NCI-H2171 (cell line): ENCODE measurements at places on chromosomes 13 and 19.

DNA sequence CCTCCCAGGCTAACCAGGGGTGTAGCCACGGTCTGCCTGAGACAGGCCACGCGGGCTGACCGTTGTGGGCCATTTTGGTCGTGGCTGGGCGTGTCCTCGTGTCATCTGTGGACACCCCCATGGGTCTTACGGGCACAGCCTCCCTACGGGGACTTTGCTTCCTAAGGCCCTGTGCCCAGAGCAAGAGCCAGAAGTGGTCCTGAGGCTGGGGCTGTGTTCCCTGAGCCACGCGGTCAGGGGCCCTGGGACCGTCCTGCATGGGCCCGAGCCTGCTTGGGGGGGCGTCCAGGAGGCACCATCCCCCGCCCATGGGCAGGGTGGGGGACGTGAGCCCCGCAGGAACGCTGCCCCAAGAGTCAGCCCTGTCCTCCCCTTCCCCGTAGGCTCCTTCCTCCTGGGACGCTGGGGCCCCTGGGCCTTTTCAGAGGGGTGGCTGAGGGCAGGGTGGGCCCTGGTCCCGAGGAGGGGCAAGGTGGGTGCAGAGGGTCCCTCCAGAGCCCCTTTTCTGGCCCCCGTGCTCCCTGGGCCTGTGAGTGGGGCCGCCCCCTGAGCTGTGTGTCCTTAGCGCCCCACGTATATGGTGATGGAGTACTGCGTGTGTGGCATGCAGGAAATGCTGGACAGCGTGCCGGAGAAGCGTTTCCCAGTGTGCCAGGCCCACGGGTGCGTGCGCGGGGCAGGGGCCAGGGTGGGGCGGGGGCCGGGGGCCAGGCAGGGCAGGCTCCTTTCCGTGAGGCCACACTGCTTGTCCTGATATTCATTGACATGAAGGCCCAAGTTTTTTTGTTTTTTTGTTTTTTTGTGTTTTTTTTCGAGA is 13.4 kb downstream of the STK11 start:
- no peak for DNase-seq

- no peak for DNase-seq
These were observed 207.0 kb upstream of the ZNF507 start for GRCh38 chr19:32138416-32138815.

DNA sequence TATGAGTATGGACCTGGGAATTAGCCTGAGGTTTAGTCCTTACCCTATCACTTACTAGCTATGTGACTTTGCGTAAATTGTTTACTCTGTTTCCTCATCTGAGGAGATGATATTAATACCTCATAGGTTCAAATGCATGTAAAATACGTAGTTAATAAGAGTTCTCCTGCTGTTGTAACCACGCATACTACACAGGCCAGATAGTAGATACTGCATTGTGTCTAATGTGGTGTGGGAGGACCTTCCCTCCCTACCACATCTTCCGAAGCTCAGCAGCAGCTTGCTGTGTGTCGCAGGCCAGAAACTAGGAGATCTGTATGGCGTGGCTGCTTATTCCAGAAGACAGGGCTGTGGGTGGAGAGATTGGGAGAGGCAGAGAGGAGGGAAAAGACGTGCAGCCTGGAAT is 23.0 kb downstream of the GTF2F2 start:
- DNase-seq: no peak

DNA sequence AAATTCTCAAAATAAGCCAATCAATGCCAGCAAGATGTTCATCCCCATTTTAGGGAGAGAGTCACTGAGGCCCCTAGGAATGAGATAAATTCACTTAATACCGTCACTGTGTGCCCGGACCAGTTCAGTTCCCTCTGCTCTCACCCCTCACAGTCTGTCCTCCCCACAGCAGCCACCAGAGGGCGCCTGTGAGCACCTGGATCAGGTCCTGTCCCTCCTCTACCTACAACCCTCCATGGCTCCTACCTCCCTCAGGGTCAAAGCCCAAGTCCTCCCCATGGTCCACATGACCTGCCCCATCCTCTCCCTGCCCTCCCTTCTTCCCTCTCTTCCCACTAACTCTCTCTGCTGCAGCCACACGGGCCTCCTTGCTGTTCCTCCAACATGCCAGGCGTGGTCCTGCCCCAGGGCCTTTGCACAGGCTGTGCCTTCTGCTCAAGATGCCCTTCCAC is 42.0 kb upstream of the NFIC start:
- no peak for DNase-seq

DNA sequence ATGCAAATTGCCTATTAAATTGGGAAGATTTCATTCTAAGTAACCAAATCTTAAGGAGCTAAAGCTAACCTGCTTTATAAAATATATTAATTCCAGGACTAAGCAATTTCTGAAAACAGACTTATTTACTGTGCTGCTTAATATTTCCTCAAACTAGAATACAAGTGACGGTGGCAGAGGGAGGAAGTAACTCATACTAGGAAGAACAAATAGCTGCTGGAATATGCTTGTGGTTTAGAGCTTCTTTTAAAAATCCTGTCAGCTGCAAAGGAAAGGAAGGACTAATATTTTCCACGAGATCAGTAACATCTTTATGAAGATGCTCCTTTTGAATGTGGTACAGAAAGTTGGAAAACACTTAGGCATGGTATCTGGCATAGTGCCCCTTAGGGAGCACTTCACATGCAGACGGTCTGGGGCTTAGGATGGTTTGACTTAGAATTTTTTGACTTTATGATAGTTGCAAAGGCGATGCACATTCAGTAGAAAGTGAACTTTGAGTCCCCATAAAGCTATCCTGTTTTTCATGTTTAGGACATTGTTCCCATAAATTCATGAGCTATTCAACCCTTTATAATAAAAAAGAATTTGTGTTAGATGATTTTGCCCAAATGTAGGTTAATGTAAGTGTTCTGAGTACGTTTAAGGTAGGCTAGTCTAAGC is 3.4 kb upstream of the HNRNPA1L2 start:
- DNase-seq: no peak

GRCh38 chr19:3398900-3399278 is 32.5 kb downstream of the NFIC start:
- no peak for DNase-seq

GRCh38 chr13:19818223-19818842 is 35.6 kb upstream of the PSPC1 start:
- no peak for DNase-seq

GRCh38 chr19:1810439-1811160 is 1.5 kb downstream of the ATP8B3 start:
- DNase-seq: no peak

DNA sequence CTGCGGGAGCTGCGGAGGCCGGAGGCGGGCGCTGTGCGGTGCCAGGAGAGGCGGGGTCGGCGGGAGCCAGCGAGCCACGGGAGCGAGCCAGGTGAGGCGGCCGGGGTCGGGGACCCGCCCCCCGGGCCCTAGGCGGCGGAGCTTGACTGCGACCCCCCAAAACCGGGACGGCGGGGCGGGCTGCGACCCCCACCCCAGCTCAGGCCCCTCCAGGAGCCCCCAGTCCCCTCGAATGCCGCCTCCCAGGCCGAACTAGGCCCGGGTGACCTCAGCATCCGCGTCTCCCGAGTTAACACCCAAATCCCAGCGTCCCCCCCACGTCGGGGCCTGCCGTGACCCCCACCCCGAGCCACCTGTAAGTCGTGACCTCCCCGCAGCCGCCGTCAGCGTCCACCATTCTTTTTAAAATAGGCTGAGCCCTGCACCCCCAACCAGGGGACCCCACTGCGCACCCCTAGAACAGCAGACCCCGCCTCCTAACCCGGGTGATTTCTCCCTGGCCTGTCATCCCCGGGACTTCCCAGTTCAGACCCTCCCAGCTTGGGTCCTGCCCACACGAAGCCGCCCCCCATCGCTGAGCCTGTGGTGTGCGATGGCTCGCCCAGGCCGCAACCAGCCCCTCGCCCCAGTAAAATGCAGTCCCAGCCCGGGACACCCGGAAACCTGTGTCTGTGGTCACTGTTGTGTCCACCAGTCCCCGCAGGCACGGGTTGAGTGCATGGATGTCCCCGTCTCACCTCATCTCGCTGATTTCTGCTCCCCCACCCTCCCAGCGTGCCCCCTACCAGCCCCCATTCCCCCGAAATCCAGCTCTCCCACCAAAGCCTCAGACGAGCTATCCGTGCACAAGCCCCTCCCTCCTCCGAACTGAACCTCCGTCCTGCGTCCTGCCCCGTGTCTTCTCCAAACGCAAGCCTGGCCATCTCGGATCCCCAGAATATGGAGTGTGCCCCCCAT is 551 bp downstream of the FZR1 start:
- no peak for DNase-seq

DNA sequence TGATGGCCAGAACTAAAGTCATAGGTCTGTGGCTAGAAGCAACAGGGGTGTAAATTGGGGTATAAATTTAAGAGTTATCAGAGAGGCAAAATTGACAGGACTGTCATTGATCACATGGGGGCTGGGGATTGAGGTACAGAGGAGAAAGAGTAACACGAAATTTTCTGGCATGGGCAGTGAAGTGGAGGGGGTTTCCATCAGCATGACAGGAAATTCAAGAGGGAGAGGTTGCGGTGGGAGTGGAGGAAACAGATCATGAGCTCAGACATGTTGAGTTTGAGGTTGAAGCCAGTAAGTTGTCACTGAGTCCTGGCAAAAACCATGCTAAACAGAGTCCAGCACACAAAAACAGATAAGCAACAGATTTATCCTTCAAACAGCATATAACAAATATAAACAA is 192.1 kb upstream of the TSC22D1 start:
- DNase-seq: no peak

DNA sequence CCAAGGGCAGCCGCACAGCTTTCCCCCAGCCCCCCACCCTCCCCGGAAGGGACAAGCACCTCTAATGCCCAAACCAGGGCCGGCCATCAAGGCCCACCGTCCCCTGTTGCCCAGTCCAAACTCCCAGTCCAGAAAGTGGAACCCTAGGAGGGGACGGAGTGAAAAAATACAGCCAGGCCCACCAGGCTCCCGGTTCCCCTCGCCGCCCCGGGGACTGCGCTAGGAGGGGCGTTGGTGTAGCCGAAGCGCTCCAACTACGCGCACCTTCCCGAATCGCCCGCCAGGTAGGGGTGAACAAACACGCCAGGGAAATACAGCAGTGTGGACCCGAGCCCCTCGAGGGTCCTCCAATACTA is 1.3 kb downstream of the KLF16 start:
- no peak for DNase-seq

DNA sequence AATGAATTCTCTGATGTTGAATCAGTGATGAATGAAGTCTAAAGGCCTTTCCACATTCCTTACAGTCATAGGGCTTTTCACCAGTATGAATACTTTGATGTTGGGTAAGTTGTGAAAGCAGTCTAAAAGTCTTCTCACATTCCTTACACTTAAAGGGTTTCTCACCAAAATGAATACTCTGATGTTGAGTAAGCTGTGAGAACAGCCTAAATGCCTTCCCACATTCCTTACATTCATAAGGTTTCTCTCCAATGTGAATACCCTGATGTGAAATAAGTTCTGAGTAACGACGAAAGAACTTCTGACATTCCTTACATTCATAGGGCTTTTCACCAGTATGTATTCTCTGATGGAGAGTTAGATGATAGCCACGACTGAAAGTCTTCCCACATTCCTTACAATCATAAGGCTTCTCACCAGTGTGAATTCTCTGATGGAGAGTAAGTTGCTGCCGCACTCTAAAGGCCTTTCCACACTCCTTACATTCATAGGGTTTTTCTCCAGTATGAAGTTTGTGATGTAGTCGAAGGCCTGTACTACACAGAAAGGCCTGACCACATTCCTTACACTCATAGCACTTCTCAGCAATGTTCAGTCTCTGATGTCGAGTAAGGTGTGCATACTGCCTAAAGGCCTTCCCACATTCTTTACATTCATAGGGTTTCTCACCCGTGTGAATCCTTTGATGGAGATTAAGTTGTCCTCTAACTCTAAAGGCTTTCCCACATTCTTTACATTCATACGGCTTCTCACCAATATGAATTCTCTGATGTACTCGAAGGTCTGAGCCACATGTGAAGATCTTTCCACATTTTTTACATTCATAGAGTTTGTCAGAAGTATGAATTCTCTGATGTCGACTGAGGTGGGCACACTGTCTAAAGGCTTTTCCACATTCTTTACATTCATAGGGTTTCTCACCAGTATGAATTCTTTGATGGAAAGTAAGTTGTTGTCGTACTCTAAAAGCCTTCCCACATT is 19.9 kb downstream of the ZFP30 start:
- DNase-seq: no peak

- no peak for DNase-seq
These were observed 32.4 kb downstream of the GPX4 start for GRCh38 chr19:1136201-1136600.

DNA sequence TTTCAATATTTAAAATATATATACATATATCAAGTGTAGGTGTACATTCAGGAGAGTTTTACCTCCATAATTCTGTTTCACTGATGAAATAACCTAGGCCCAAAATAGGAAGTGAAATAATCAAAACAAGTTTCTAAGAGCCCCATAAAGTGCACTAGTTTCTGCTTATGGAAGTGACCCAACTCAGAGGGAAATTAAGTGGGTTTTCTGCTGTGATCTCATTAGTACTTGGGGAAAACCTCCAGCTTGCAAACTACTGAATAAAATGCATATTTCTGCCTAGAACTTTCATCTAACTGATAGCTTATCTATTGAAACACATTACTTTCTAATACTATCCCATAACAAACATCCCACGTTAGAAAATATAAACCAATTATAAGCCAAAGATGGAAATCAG is 45.4 kb upstream of the MIR17HG start:
- no peak for DNase-seq

DNA sequence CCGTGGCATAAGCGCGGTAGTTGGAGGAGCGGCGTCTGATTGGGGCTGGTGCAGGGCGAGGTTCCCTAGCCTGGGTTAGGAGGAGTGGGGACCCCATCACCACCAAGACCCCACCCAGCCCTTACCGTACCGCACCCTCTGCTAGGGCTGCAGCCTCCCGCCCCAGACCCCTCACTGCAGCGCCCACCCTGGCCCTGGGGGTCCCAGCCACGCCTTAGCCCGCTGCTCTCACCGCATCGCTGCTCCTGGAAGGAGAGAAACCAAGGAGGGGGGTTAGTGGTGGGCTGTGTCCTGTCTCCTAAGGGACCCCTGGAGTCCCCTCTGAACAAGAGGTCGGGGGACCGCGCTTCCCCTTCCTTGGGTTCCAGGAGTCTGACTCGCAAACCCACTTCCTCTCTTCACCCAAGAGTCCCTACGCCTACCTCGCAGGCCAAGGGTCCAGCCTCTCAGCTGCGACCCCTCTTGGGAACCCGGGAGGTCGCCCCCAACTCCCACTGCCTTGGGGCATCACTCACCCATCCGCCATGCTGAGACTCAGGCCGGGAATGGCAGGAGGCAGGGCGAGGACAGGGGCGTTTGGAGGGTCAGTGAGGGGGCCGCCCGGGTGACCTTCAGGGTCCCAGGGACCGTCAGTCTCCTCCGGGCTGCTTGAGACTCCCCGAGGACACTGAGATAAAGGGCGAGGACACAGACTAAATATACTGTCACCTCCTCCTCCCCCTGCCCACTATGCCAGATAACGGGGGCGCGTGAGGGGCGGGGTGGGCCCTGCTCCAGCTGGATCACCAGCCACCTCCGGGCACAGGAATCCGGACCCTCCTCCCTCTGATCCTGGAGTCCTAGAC is at the start of gene TNNI3:
TSS of gene TNNI3 (minus strand) at position 669 of the 845 bp plus-strand sequence. CDS start at position 526, 143 bp downstream.
- DNase-seq: no peak
